ENCODE measurements at places on chromosomes 16 and 17. TPM values are rescaled to one million over a fixed set of nuclear protein-coding genes. Genes with fewer than 3 reads are reported as not detected.

The TBC1D28 gene
- polyA plus RNA-seq: not detected

The ALOX15B gene
- polyA plus RNA-seq: 0.19 TPM

The FOXL1 gene
- polyA plus RNA-seq: 0.08 TPM

The KRTAP16-1 gene
- not detected for polyA plus RNA-seq

The IGFALS gene
- 4.4 TPM for polyA plus RNA-seq

The FGF11 gene
- polyA plus RNA-seq: 0.65 TPM

The HSD17B2 gene
- polyA plus RNA-seq: 34.4 TPM

The ZNF48 gene
- polyA plus RNA-seq: 5.0 TPM
